DMS153 (cell line): ENCODE measurements at places on chromosomes 7 and 10.

GRCh38 chr10:73965890-73966768 is 31.8 kb upstream of the VCL start:
- DNase-seq: peak; percentile 55

GRCh38 chr7:157952050-157952667 is 615.4 kb downstream of the DNAJB6 start:
- no peak for DNase-seq

- no peak for DNase-seq
These were observed 397.6 kb downstream of the GPAM start for GRCh38 chr10:111785921-111786320.

- no peak for DNase-seq
These were observed 4.8 kb upstream of the LSM8 start for GRCh38 chr7:118179191-118179590.

- no peak for DNase-seq
These were observed 82.7 kb downstream of the PAX2 start for GRCh38 chr10:100827819-100828737.

DNA sequence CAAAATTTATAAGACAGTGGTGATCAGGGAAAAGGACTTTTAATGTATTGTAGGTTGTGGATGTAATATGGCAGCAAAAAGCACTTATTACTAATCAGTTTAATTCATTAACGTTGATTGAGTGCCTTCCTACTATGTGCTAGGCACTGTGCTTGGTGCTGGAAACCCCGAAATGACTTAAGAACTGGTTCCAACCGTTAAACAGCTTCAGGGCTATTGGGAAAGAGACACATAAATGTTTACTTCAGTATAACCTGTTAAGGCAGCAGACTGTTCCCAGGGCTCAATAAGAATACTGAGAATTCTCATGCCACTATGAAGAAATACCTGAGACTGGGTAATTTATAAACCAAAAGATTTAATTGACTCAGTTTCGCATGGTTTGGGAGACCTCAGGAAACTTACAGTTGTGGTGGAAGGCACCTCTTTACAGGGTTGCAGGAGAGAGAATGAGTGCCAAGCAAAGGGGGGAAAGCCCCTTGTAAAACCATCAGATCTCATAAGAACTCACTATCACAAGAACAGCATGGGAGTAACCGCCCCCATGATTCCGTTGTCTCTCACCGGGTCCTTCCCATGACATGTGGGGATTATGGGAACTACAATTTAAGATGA is 1.1 kb upstream of the SLC25A13 start:
- DNase-seq: no peak

GRCh38 chr10:124414076-124414475 is 4.6 kb downstream of the OAT start:
- DNase-seq: no peak

DNA sequence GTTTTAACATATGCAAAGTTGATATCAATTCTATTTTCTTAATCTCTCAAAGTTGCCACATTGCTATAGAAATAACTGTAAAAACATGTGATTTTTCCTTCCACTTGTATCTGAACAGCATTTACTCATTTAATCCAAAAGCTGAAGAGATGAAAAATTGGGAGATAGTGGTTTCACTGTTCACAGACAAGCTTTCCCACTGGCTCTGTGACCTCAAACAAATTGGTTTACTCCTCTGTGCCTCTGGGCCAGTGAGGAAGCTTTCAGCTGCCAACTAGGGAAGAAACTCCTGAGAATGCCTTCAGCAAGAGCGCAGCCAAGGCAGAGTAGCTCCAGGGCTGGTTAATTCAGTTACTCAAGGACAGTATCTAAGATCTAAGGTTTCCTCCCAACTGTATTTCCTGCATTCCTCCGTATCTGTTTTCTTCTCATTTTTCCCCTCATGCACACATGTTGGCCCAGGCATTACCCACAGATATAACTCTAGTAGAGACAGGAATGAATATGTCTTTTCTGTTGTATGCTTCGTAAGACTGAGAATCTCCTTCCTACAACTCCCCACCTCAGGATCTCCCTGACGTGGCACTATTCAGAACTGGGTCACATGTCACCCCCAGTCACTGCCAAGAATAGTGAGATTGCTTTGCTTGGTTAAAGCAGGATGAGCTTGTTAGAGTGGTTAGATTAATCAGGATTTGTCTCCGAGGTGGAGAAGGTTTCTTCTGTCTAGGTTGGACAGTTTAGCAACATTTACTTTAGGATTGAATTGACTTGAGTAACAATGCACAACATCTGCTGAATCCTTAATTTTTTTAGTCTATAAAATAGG is 315.7 kb downstream of the NRG3 start:
- DNase-seq: no peak

DNA sequence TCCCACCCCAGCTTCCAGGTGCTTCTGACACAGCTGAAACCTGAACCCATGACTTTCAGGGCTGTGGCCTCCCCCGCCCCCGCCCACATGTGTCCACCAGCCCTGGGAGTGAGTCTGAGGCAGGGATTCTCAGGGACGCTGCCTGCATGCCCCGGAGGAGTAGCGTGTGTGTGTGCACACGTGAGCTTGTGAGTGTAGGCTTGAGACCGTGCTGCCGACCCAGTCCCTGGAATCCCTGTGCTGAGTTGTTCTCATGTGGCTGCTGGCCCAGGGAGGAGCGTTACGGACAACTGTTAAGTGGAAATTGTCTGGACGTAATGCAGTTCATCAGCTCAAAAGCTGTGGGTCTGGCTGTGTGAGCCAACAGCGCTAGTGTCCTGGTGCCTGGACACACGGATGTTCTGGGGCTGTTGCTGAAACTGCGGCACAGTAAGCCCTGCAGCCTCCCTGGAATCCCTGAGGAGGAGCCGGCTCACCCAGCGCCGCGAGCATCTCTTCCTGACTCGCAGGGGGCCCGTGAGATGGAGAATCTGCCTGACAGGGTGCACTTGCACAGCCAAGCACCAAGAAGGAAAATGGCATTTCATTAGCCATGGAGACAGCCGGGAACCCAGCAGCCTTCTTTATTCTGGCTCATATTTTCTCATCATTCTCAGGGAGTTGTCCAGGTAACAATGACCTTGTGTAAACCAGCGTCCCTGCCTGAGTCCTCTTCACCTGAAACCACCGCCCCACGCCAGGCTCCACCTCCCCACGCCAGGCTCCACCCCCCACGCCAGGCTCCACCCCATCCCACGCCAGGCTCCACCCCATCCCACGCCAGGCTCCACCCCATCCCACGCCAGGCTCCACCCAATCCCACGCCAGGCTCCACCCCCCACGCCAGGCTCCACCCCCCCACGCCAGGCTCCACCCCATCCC is 603.9 kb downstream of the PTPRN2 start:
- DNase-seq: no peak

GRCh38 chr7:158428837-158429753 is 158.5 kb downstream of the PTPRN2 start:
- DNase-seq: no peak

- no peak for DNase-seq
These were observed 328.9 kb upstream of the KCND2 start for GRCh38 chr7:119943942-119944600.

- DNase-seq: no peak
These were observed 16.9 kb upstream of the RHOBTB1 start for GRCh38 chr10:60960913-60961312.

- no peak for DNase-seq
These were observed 29.5 kb upstream of the TMEM273 start for GRCh38 chr10:49217645-49218044.

DNA sequence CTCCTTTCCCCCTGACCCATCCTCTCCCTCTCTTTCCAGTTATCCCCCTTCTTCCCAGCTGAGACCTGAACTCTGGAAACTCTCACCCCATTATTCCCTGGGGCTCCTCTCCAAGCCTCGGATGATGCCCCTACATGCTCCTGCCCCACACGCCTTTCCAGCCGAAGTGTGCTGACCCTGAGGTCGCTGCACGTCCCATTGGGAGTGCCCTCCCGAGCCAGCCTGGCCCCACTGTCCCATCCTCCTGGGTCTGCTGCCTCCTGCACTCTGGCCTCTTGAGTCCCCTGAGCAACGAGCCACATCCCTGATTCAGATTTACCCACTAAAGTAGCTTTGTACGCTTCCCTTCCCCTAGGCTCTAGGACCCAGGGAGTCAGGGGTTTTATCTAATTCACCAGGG is 87.4 kb downstream of the TCERG1L start:
- no peak for DNase-seq

DNA sequence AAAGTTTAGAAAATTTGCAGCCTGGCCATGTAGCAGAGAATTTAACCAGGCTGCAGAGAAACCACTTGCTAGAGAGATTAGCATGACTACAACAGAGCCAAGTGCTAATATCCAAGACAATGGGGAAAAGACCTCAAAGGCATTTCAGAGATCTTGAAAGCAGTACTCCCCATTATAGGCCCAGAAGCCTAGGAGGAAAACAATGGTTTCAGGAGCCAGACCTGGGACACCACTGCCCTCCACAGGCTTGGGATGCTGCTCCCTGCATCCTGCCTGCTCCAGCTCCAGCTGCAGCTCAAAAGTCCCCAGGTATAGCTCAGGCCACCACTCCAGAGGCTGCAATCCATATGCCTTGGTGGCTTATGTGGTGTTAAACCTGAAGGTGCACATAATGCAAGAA is 101.5 kb upstream of the TMEM72 start:
- no peak for DNase-seq

GRCh38 chr7:85183296-85183695 is 3.6 kb downstream of the SEMA3D start:
- no peak for DNase-seq

GRCh38 chr10:131231323-131231964 is 80.1 kb downstream of the TCERG1L start:
- DNase-seq: no peak

DNA sequence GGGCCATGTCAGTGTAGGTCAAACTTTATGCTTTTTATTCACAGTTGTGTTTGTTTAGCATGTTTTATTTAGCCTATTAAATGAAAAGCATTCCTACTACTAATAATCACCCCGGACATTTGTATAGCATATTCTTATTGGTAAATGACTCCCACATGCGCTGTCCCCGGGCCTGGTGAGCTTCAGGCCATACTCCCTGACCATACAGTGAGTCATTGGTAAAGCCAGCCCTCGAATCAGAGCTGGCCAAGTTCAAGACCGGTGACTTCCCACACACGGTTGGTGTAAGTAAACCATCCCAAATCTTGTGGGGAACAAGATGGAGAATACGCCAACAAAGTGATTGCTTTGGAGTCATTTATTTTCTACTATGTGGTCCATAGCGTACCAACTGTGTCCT is 238.7 kb upstream of the TCF7L2 start:
- no peak for DNase-seq

DNA sequence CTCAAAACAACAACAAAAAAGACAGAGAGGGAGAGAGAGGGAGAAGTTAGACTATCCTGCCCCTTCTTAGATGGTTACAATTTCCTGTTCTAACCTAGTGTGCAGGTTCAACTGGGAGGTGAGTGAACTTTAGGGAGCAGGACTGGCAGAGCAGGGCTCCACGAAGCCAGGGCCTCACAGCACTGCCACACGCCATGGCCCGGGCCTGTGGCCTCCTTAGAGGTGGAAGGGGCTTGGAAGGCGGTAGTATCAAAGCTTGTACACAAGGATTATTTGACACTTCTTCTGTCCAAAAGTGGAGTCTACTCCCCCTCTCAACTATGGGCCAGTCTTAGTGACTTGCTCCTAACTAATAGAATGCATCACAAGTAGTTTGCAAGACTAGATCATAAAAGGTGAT is 62.9 kb upstream of the TMEM72 start:
- no peak for DNase-seq

GRCh38 chr10:132643709-132644526 is 106.3 kb downstream of the INPP5A start:
- DNase-seq: no peak

- DNase-seq: no peak
These were observed 63.4 kb upstream of the PLA2G12B start for GRCh38 chr10:73017955-73018480.

DNA sequence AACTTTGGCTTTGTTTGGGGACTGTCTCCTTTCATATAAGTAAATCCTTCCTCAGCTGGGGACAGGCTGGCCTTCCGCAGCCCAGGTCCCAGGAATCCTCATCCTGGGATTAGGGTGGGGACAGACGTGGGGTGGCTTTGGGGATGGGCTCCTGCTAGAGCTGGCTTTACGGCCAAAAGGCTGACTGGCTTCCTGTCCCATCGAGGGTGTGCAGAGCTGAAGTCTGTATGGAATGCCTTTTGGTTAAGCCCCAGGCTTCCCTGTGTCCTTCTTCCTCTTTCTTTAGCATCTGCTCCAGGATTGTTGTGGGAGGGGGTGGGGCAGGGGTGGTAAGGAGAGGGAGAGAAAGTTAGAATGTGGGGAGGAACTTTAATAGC is 59.4 kb upstream of the AQP1 start:
- no peak for DNase-seq

DNA sequence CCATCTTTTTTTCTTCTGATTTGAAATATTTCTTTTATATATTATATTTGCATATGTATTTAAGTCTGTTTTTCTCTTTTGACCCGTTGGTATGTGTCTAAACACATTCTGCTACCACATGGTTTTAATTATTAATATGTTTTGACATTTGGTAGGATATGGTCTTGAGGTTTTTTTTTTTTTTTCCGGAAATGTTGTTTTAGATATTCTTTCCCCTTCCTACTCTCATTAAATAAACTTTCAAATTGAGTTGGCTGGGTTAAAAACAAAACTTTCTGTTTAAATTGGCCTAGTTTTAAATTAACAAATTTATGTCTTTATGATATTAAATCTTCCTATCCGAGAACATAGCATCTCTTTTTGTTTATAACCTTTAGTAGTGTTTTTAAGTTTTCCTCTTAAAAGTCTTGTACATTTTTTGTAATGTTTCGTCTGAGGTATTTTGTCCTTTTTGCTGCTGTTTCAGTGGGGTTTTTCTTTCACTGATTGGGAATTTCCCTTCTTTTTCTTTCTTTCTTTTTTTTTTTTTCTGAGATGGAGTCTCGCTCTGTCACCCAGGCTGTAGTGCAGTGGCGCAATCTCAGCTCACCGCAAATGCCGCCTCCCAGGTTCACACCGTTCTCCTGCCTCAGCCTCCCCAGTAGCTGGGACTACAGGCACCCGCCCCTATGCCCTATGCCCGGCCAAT is 25.4 kb downstream of the STAM start:
- no peak for DNase-seq

GRCh38 chr10:88800152-88801125 is 2.1 kb upstream of the LIPM start:
- no peak for DNase-seq

DNA sequence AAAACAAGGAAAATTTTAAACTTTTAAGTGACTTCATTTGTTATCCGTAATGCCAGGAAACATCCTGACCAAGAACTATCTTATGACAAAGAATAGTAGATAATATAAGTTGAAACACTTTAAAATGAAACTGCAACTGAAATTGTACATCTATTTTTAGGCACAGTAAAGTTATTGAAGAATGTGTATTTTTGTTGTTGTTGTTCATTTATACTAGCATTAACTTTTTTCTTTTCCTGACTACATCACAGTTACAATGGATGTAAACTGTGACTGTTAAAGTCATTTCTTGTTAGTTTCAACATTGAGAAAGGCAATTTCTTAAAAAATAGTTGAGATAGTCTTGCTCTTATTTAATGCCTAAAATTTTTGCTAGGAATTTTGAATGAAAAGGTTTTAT is 2.6 kb downstream of the CPED1 start:
- DNase-seq: no peak
